Nephron progenitor cell (in vitro differentiated cells): ENCODE measurements at places on chromosomes 1 and 21.
A peak's percentile ranks its signal among the peaks of the same experiment; 100 is the strongest.

DNA sequence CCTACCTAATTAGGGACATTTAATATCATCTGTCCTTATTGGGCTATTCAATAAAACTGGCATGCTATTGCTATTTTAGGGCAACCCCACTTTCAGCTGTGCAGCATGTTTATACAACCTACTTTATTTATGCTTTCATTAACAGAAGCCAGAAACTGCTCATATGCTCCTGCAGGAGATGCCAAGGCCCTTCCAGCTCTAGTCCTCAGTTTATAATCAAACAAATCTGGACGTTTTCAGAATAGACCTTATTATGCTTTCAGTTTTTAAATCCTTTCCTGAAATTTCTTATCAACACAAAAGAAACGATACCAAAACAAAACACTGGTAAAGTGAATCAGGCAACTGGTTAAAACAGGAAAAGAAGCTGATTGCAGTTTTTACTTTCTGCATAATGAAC lies 53.2 kb downstream of the PTGS2 start:
- DNase-seq = no peak

GRCh38 chr1:164524810-164525209 lies 34.2 kb upstream of the PBX1 start:
- no peak for DNase-seq

DNA sequence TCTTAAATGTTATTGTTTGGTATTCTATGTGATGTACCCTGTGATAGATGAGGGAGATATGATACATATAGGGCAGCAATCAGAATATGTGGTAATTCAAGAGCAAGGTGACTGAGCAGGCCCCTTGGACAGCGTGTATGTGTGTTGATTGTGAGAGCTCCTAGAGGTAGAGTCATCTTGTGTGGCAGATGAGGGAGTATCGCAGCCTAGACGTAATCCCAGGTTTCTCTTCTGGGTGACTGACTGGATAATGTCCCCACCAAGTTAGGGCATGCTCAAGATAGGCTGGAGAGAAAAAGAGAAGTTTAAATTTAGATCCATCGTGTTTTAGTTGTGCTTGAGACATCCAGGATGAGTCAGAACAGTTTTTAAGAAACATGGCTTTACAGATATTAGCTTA lies 185.3 kb downstream of the ZP4 start:
- no peak for DNase-seq

GRCh38 chr1:226397011-226397926 lies 10.6 kb downstream of the PARP1 start:
- no peak for DNase-seq

- DNase-seq = no peak
Measured at GRCh38 chr1:224559981-224560728, 56.0 kb upstream of the CNIH3 start.

- DNase-seq = no peak
Measured at GRCh38 chr1:74964508-74965102, 169.6 kb upstream of the LHX8 start.

DNA sequence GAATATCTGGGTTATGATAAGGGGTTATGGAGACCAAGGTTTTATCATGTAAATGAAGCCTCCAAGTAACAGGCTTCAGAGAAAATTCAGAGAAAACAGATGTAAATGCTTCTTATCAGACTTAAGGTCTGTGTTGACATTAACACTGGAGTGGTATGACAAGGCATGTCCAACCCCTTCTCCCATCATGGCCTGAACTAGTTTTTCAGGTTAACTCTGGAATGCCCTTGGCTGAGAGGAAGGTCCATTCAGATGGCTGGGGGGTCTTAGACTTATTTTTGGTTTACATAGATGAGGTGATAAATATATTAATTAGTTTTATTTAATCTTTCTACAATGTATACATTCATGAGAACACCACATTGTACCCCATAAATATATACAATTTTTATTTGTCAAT lies 399.6 kb downstream of the TBX15 start:
- DNase-seq = no peak

- DNase-seq = no peak
Measured at GRCh38 chr1:166378805-166379204, 212.0 kb upstream of the FAM78B start.

- no peak for DNase-seq
Measured at GRCh38 chr1:84410328-84411095, 12.2 kb downstream of the DNASE2B start.

- DNase-seq = peak; percentile 80
Measured at GRCh38 chr1:3012456-3013291, 8.6 kb upstream of the ACTRT2 start.

DNA sequence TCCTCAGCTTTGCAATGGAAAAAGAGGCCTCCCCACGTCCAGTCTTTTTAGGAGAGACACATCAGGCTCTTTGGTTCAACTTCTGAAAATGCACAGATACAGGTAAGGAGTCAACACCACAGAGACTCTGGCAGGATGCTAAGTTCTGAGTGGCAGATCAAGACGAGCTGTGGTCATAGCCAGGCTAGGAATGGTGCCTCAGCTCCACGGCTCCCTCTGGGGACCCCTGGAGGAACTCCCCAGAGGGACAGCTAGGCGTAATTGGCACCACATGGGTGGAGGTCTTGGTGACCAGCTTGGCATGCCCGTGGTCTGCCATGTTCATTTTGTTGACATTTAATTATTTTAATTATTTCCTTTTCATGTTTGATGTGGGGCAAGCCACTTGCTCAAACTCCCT lies 206.1 kb downstream of the KAZN start:
- DNase-seq = no peak

- DNase-seq = peak; percentile 58
Measured at GRCh38 chr1:110059133-110059863, 11.2 kb downstream of the ALX3 start.

- DNase-seq = peak; percentile 82
Measured at GRCh38 chr1:36155408-36156328, at the start of gene MAP7D1. Gene MAP7D1, plus strand, starts transcription at chr1:36156160. Its CDS starts 258 bp downstream, at chr1:36156418.

DNA sequence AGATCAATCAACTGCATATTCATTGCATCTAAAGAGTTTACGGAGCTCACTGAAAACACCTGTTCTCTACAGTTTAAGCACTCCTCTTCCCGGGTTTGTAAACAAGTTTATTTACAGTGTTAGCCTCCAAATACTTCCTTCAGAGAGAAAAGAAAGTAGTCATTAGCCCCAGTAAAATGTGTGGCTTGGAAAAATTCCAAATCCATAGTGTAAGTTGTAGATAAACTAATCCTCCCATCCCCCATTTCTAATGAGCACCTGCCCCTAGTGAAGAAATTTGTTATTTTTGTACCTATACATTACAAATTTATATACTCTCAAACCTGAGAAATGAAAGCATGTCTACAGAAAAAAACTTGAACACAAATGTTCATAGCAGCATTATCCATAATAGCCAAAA lies 21.9 kb downstream of the PUM1 start:
- no peak for DNase-seq

DNA sequence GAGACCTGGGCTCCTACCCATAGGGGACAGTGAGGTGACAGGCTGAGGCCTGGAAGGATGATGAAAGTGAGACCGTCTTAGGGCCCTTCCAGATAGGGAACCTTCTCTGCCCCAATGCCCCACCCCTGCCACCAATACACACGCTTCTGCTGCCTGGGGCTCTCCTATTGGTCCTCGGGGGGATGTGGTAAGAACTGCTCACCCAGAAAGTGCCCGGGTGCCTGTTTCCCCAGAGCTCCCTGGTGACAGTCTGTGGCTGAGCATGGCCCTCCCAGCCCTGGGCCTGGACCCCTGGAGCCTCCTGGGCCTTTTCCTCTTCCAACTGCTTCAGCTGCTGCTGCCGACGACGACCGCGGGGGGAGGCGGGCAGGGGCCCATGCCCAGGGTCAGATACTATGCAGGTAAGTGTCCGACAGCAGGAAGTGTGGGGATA lies 948 bp downstream of the SEMA4A start:
- DNase-seq = no peak

- DNase-seq = peak; percentile 36
Measured at GRCh38 chr1:244665771-244666217, 12.9 kb downstream of the DESI2 start.

DNA sequence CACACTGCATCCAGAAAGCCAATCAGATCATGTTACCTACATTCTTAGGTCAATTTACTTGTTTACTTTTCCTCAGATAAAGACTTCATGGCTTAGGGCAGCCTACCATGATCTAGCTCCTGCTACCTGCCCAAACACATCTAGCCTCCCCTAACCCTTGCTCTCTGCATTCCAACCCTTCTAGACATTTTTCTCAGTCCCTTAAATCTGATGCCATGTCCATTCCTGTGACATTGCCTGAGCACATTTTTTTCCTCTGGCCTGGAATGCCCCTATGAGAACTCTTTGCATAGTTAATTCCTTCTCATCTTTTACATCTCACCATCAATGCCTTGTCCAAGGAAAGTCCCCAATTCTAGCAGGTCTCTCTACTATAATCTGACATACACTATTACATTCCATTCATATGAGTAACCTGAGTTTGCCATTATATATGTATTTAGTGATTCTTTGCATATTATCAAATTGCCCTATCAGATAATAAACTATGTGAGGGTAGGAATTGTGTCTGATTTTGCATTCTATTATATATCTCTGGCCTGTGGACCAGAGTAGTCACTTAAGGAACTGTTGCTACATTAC lies 166.9 kb downstream of the COL11A1 start:
- DNase-seq = no peak

DNA sequence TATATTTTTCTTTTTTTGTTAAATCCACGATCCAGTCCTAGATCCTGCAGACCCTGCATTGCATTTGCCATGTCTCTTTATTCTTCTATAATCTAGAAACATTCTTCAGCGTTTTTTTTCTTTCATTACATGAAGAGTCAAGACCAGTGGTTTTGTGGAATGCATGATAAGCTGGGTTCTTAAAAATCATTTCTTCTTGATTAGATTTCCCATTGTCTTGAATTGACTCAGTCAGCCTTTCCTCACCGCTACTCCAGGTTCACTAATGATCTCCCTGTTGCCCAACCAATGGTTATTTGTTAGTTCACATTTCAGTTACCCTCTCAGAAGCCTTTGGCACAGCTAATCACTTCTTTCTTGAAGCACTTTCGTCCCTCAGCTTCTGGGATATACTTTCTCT lies 25.2 kb downstream of the CHD1L start:
- no peak for DNase-seq

DNA sequence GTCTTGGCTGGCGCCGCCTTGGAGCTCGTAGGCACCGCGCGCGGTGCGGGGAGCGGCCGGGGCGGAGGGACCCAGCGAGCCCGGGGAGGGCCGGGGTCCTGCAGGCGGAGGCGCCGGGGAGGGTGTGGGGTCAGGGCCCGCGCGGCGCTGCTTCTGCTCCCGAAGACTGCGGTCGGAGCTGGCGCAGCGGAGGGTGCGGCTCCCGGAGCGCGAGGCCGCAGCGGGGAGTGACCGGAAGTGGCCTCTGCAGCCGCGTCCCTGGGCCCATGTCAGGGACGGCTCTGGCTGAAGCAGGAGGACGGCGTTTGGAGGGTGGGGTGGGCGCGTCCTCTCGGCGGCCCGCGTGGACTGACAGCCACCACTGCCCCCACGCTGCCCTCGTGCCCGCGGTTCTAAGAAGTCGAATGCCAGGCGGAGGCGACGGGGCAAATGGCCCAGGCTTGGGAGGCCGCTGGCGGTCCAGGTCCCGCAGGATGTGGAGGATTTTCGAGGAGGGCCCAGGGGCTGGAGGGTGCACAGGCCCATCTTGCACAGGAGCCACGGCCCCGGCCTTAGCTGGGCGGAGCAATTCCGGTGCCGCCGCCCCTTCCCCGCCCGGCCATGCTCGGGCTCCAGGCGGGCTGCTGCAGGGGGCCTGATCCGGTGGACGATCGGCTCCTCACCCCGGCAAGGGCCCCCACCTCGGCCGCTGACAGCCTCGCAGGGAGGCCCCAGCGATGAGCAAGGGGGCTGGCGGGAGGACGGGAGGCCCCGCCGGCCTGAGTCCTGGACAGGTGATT lies 7.7 kb upstream of the ZNF669 start:
- peak; percentile 76 for DNase-seq

GRCh38 chr1:113783254-113784103 lies 24.2 kb upstream of the PHTF1 start:
- no peak for DNase-seq

- no peak for DNase-seq
Measured at GRCh38 chr1:225508538-225509375, 80.9 kb upstream of the LBR start.

DNA sequence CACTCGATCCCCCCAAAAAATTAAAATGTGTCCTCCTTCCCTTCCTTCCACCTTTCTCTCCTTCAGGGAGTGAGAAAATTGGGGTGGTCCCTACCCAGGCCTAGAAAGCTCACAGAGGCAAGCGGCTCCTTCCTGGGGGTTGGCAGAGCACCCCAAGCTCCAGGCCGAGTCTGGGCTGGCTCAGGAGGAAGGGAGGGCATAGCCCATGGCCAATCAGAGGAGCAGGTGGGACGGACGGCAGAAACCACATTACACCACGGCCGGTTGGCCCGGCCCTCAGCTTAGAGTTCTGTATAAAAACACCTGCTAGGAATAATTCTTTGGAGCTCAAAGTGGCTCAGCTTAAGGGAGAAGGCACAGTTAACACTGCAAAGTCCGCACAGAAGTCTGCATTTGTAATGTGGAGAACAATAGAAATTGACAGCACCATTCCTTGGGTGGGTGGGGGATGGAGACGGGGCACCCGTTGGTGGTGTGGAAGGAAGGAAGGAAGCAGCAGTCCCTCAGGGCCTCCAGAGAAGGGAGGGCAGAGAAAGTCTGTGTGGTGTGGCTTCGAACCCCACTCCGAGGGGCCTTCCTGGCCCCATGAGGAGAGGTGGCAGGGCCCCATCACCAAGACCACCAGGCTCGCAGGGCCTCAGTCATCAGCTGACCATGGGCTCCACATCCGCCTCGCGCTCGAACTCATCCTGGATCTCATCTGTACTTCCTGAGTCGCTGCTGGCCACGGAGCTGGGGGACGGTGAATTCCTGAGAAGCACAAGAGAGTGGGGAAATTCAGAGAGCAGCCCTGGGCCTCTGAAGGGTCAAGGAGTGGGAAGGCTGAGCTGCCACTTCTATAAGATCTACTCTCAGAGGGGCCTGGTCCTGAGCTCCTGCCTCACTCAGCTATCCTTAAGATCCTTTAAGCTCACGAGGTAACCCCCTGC lies 5.8 kb upstream of the ALDH4A1 start:
- DNase-seq = no peak

DNA sequence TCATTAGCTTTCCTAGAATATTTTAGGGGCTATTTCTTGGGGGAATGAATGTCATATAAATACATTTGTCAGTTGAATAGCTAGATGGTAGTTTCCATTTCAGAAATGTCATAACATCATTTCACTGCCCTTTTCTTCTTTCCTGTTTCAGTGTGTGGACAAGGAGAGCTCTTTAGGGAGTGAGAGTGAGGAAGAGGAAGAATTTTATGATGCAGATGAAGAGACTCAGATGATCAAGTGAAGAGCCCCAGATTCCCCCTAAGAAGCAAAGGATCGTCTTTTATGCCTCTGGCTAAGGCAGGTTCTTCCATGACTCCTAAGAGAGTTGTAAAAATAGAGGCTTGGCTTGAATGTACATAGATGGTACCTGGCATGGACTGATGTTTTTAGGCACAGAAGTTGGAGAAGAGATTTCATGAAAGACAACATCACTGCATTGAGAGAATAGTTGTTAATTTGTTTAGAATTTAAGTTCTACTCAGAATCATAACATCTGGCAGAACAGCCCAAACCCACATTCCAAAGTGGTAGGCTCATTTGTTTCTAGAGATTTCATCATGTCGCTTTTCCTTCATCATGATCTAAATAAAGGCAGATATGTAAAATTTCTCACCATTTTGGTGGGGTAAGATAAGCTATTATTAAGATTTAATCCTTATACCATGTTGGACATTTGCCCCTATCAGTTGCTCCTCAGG lies 44.2 kb upstream of the MAB21L3 start:
- no peak for DNase-seq
